Smooth muscle cell of the brain vasculature (primary cell): ENCODE measurements at places on chromosomes 12 and 14.
A peak's percentile ranks its signal among the peaks of the same experiment; 100 is the strongest.

DNA sequence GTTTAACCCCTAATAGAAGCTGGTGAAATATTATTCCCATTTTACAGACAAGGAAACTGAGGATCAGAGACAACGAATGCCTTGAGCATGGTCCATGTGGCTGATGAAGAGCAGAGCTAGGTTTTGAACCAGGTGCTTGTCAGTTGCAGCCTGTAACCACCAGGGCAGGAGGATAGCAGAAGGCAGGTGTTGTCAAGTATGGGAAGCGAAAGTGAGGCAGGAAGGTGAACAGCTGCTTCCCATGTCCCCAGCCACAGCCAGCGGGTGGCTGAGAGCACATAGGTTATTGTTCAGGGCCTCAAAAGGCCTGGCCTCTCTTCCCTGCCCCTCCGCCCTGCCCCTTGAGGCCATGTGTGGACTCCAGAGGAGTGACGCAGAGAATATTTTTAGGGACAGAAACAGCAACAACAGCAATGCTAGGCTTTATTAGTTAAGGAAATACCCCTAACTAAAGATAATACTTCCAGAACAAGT lies 39.6 kb downstream of the IQSEC3 start:
- no peak for DNase-seq

DNA sequence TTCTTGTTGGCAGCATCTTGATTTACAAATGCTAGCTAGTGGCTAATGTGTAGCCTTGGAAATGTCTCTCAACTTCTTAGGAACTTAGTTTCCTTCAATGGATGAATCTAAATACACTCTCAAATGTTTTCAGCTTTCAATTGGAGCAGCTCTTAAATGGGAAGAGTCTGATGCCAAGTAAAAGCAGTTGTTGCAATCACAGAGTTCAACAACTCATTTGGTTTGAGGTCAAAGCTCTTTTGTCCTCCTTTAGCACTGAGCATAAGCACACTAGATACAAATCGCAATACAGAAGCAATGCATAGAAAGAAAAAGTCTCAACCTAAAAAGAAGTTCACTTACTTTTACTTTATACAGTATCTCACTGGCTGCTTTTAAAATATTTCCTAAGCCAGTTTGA lies 986.1 kb upstream of the FLRT2 start:
- DNase-seq, result no peak

DNA sequence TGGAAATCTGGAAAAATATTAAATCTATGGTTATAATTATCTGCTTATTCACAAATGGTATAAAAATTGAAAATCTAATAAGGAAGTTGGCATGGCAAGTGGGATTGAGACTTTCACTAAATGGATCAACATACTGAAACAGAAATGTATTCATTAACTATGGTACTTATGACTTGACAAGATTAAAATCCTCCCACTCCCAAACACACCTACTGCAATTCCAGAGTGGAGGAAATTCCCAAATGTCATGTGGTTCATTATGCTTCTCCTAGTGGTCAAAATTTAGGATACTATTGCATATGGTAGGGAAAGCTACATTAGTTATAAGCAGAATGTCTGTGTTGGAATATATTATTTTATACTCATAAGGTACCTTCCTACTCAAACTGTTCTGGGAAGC lies 265.3 kb upstream of the PRICKLE1 start:
- DNase-seq, result no peak

DNA sequence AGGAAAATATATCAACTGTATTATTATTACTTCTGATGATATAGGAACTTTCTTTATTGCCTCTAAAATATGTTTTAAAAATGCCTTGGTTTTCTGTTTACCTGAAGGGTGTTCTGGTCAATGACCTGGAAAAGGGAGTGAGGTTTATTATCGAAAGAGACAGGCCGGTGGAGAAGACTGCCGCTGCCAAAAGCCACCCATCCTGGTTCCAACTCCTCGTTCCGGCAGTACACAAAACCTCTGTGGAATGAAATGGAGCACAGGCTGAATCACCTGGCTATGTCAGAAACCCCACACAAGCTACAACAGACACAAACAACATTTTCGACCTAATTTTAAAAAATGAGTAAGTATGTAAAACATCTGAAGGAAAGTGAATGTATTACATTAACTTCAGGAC lies 73.6 kb downstream of the HECTD4 start:
- DNase-seq, result no peak

DNA sequence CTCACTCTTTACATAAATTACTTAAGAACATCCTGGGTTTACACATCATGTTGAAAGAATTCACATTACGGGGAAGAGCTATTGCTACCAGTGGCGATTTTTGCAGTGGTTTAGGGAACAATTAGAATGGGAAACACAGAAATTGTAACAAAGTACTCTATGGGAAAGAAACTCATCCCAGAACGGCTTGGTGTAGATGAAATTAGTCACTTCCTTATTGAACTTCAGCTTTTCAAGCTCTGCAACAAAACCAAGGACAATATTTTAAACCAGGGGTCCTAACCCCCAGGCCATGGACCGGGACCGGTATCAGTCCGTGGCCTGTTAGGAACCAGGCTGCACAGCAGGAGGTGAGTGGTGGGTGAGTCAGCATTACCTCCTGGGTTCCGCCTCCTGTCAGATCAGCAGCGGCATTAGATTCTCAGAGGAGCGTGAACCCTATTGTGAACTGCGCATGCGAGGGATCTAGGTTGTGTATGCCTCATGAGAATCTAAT lies 32.3 kb upstream of the FICD start:
- no peak for DNase-seq

GRCh38 chr12:12095021-12095420 lies 24.3 kb downstream of the BCL2L14 start:
- DNase-seq, result no peak

- DNase-seq, result no peak
These were observed 91.3 kb downstream of the KCNA5 start for GRCh38 chr12:5134861-5135525.

- peak; percentile 54 for DNase-seq
These were observed 6.1 kb downstream of the FAM186A start for GRCh38 chr12:50390316-50390741.

DNA sequence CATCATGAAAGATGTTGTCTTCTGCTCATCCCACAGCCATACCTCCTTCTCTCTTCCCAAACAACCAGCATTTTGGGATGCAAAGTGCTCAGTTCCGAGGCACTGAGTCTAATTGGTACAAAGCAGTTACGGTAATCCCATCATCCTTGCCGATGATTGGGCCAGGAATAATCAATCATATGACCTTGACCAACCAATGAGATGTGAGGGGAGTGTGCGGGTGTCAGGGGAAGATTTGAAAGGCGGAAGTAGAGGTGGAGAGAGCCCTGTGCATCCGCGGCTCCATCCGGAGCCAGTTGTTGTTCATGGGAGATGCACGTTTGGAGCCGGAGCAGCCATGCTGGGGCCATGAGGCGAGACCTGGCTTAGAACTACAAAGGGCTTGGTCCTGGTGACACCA lies 67.3 kb downstream of the SYNE3 start:
- no peak for DNase-seq

DNA sequence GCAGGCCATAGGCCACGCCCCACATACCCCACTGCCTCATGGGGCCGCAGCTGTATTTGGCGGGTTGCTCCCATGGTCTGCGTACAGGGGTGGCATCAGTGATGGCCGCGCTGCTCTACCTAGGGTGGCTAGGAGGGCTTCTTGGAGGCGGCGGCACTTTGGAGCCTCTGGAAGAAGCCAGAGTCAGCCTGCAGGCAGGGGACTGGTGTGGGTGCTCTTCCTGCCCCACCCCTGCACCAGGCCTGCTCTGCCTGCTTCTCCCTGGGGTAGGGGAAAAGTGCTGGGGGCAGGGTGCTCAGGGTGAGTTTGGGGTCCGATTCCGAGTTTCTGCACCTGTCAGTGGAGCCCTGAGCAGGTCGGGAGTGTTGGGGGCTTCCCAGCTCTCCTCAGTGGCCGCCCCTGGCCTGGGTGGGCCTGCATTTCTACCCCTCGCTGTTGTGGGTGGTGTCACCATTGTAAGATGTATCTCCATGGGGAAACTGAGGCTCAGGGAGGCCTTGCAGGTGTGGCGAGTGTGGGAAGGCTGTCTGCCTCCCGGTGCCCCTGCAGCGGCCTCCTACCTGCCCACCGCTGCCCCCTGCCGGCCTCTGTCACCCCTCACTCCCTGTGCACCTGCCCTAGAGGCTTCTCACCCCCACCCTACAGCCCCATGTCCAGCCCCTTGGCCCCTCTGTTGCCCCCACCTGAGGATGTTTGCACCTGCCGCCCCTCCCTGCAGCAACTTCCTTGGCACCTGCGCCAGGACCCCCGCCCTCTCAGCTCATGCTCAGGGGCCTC lies 5.5 kb downstream of the CEP170B start:
- no peak for DNase-seq

DNA sequence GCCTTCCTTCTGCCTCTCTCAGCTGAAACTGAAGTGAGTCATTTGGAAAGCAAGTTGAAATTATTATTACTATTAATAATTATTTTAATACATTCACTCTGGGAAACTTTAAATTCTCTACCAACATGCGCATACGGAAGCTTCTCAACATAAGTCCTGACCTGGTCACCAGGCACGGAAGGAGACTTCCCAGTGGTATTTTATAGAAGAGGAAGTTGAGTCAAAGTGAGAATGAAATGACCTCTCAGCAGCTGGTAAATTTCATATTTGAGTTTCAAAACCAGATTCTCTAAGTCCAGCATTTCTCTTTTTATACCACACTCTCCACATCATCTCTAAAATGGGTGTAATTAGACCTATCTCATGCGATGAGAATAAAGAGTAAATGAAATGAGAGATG lies 747.4 kb downstream of the VRK1 start:
- no peak for DNase-seq

- DNase-seq, result no peak
These were observed 121.1 kb upstream of the SYT10 start for GRCh38 chr12:33560653-33561208.

GRCh38 chr12:96399919-96400630 lies at the start of gene CDK17:
TSS of gene CDK17 (minus strand) at chr12:96400439. CDS start at chr12:96334836, 65,603 bp downstream.
- peak; percentile 64 for DNase-seq

DNA sequence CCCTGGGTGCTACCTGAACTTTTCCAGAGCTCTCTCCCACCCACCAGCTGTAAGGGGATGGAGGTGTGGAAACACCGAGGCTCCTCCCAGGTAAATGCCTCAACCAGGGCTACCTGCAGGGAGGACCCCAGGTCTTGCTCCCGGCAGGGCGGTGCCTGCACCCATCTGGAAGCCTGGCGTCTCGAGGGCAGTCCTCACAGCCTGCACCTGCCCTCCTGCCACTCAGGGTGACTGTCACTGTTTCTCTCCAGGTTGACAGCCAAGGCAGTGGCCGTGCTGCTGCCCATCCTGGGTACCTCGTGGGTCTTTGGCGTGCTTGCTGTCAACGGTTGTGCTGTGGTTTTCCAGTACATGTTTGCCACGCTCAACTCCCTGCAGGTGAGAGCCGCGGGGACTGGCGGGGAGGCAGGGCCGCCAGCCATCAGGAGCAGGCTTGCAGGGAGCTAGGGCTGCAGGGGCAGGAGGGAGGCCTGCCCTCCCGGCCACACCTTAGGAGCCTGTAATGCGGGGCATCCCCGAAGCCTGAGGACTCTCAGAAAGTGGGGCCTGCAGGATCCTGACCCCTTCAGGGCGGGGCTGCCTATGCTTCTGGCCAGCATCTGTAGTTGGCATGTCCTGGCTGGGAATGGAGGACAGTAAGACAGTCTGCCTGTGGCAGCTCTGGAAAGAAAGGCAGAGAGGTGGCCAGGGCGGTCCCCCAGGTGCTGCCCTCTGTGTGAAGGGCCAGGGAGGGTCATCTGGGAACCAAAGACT lies 182.3 kb downstream of the ADGRD1 start:
- DNase-seq, result no peak

- DNase-seq, result no peak
These were observed 76.8 kb downstream of the HSD17B6 start for GRCh38 chr12:56839915-56840325.

GRCh38 chr12:57404966-57405640 lies 25.7 kb downstream of the R3HDM2 start:
- DNase-seq, result no peak

- no peak for DNase-seq
These were observed 41.9 kb downstream of the DCP1B start for GRCh38 chr12:1962051-1963020.

DNA sequence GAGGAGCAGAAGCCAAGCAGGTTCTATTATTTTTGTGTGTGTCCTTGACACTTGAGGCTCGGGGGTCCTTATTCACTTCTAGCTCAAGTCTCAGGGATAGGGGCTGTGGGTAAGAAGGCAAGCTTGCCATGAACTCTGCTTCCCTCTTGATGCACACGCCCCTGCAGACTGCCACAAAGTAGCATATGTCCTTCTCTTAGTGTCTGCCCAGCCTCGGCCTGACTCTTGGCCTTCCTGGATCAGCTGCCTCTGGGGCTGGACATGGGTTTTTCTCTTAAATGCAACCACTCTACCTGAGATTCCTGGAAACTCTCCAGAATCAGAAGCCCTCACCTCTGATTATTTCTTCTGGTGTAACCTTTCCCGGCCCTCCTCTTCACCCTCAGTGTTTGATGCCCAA lies 28.2 kb upstream of the PEX5 start:
- DNase-seq, result no peak

GRCh38 chr12:121085506-121086353 lies 46.7 kb upstream of the OASL start:
- DNase-seq, result no peak

GRCh38 chr14:35001621-35002020 lies 18.8 kb downstream of the SRP54 start:
- DNase-seq, result no peak

DNA sequence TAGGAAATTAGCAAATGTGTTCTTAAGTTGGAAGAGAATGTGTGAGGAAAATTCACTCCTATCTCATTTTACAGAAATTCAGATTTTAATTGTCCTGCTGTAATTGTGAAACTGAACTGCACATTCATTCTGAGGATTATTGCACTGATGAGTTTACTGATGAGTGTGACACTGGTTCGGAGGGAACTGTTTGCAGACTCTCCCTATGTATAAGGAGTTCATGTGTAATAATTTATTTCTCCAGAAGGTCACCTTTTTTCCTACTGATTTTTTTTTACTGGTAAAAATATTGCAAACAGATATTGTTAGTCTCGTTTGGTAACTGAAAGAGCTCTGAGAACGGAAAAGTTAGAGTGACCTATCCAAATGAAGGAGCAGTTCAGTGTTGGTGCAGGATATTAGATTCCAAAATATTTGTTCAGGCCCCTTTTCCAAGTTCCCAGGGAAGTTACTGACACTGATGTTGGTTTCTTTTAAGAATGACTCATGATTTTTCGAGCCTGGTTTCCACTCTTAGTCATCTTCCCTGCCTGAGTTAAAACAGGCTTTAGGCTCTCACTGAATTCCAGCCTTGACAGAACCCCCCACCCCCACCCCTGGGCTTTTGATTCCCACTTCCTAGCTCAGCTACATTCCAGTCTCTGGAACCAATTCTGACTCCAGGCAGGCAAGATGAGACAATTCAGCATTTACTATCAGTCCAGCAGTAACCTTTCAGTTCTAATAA lies 18.4 kb downstream of the ANO6 start:
- DNase-seq, result peak; percentile 91

DNA sequence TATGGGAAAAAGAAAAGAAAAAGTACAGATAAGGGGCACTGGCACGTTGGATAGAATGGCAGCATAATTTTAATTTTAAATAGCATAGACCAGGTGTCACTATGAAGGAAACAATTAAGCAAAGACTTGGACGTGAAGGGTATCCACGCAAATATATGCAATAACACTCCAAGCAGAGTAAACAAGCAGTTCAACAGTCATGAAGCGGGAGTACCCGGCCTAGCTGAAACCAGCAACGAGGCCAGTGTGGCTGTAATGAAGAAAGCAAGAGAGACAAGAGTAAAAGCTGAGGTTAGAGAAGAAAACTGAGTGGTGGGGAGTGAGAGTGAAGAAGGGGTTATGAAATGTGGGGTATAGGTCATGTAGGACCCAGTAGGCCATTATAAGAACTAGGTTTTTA lies 85.4 kb downstream of the BCL2L14 start:
- DNase-seq, result no peak
